ENCODE measurements at places on chromosomes 13 and 19.

DNA sequence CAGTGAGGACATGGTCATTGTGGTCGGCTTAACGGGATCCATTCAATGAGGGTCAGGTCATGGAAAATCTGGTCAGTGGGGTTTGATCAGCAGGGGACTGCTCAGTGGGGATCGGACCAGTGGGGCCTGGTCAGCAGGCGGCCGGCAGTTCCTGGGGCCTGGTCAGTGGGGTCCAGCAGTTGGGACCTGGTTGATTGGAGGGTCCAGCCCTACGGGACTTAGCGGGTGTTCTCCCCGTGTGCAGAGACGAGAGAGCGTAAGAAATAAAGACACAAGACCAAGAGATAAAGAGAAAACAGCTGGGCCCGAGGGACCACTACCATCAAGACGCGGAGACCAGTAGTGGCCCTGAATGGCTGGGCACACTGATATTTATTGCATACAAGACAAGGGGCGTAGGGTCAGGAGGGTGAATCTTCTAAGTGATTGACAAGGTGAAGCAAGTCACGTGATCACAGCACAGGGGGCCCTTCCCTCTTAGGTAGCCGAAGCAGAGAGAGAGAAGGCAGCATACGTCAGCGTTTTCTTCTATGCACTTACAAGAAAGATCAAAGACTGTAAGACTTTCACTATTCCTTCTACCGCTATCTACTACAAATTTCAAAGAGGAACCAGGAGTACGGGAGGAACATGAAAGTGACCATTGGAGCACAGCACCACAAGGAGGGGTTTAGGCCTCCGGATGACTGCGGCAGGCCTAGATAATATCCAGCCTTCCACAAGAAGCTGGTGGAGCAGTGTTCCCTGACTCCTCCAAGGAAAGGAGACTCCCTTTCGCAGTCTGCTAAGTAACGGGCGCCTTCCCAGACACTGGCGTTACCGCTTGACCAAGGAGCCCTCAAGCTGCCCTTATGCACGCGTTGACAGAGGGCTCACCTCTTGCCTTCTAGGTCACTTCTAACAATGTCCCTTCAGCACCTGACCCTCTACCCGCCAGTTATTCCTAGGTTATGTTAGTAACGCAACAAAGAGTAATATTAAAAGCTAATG, 62.1 kb upstream of the TPM4 start:
- DNase-seq = no peak

- no peak for DNase-seq
Measured at GRCh38 chr19:35160629-35161433, 6.3 kb downstream of the FXYD5 start.

DNA sequence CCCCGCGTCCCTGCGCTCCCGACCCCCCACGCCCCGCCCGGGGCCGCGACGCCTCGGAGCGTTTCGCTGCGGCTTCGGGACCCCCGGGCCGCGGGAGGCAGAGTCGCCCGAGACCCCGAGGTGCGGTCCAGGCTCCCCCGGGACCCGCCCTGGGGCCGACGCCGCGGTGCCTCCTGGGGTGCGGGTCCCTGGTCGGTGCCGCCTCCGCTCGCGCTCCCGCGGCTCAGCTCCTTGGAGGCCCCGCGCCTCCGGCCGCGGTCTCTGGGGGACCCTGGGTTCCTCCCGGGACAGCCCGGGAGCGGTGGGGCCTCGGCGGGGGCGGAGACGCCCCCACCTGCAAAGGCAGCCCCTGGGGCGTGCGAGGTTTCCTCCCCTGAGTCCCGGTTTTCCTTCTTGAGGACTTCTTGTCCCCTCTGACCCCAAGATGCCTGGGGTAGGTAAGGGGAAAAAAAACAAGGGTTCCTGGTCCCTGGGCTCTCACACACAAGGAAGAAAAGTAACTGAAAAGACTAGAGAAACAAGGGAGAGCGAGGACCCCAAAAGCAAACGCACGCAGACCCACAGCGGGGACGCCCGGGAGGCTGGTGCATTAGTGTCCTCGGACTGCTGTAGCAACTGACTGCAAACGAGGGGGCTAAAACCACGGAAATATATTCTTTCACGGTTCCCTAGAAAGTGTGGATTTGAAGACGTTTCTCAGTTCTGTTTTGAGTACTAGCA, 740 bp downstream of the ZNF555 start:
- DNase-seq = no peak

DNA sequence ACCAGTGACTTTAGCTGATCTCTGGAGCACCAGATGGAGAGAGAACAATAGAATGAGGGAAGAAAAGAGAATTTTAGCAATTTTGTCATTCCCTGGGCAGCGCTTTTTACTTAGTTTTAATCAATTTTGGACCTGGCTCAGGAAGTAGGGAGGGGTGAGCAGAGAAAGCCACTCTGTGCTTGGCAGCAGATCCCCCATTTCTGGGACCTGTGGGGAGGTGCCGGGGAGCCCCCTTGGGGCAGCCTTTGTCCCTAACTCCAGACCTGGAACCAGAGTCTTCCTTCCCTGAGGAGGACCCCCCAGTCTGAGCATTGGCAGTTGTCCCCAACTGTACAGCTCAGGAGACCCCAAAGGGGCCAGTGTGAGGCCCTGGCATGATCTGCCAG, 10.5 kb downstream of the LYL1 start:
- no peak for DNase-seq

GRCh38 chr13:27991881-27992280, 3.4 kb upstream of the URAD start:
- no peak for DNase-seq

DNA sequence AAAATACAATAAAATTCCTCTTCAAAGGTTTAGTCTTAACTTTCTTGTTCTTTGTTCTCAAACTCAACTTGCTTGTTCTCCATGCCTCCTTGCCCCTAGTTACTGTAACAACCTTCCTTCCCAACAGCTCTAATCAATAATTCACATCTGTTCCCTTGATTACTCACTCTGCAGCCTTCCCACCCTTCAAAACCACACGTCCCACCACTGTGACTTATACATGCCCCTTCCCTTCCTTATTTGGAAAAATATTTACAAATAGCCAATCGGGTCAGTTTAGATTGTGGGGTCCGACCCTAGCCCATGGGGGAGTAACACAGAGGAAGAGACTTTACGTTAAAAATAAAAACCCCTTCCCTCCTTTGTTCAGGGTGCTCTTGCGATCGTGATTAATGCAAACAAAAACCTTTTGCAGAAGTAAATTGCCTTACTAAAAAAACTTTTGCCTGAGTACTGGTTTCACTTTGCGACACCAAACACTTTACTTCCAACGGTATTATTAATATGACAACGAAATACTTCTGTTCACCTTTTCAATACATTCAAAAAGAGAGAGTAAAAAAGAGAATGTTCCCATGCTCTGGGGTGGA, 512 bp upstream of the ZNF93 start:
- DNase-seq = no peak

GRCh38 chr19:15453091-15453578, 3.4 kb upstream of the WIZ start:
- DNase-seq = no peak

DNA sequence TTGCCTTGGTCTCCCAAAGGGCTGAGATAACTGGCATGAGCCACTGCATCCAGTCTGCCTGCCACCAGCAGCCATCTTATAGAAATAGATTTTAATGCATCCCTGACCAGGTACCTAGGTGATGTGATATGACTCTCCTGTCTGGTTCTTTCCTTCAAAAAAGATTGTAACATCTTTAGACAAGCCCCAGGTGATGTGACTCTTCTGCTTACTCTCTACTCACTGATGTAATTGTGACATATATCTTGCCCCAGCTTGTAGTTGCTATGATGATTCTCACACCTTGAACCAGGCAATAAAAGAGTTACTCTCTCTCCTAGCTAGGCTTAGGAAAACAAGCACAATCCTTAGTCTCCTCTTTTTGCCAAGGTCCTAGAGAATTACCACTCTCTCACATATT, 30.6 kb upstream of the ZNF681 start:
- no peak for DNase-seq

DNA sequence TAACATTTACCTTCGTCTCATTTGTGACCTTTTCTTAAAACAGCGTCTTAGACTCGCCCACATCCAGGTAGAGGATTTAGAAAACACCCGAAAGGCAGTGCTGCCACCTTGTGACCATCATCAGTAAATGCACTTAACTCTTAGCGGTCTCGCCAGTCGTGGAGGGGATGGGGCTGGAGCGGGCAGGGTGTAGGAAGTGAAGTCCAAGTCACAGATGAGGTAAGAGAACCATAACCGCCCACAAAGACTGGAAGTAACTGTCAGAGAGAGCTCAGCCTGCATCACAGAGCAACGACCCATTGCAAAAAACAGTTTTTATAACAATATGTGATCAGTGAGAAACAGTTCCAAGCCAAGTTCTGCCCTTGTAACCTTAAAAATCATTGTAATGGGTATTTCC, 10.7 kb upstream of the CEACAM3 start:
- peak; percentile 63 for DNase-seq

DNA sequence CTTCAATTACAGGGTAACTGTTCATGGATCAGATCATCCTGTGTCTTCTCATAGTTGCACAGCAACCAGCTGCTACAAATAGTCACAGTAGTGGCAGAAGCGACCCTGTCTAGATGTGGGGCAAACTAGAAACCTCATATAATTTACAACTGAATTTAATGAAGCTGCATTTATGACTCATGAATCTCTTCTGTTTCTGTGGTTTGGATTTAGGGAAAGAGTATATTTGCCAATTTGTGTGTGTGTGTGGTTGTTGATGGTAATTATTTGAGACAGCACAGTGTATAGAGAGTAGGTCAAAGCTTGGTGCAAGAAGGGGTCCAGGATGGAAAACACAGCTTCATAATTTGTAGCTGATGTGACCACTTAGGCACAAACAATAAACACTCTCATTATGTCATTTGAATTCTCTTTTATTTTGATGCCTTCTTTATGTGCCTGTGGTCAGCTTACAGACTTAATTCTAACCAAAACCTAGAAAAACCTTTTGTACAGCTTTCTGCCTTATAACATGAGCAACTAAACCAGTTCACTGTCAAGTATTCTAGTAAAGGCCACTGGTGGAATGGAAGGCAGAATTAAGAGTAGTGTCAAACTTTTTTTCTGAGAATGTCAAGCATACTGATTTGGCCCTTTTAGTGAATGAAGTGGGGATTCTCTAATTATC, 218.1 kb downstream of the TBC1D4 start:
- DNase-seq = no peak

- no peak for DNase-seq
Measured at GRCh38 chr13:93577105-93577504, 350.5 kb downstream of the GPC6 start.

DNA sequence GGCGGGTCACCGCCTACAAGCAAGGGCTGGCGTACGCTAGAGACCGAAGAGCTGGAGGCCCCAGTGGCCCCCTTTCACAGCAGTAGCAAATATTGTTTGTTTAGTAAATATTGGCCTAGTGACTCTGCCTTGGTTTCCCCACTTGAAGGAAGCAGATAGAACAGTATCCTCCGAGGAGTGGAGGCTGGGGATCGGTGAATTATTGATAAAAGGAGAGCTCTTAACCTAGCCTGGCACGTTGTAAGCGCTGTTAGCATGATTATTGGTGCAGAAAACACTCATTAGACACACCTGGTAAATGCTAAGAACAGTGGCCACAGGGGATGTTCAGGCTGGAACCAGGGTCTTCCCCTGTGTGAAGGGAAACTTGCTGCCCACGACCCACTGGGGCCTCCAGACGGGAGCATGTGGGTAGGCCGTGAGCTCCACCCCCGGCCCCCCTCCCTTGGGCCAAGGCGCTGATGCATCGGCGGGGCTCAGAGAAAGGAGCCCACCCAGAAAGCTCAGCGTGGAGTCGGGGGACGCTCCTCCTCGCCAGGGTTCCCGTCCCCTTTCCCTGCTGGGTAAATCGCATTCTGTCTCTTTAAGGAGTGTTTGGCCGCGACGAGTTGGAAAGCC, 2.3 kb downstream of the IER2 start:
- DNase-seq = no peak

- no peak for DNase-seq
Measured at GRCh38 chr13:25518441-25518840, 146.7 kb downstream of the ATP8A2 start.

DNA sequence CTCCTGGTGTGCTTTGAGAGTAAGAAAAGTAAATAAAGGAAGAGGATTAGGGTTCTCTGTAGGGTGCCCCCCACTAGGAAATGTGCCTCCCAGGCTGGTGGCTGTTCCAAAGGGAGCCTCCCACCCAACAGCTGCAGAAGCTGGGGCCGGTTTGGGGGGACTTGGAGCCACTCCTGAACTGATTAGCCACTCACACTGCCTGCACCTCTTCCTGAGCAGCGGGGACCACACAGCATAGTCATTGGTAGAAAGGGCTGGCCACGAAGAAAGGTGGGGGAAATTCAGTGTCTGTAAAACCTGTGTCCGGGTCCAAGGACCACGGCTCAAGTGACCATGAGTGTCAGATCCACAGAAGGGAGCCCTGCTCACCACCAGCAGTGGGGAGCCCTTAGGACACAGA, 55.6 kb downstream of the SPACA7 start:
- no peak for DNase-seq

GRCh38 chr13:28475916-28476725, 18.8 kb downstream of the FLT1 start:
- no peak for DNase-seq

GRCh38 chr19:5624741-5625278, 1.9 kb downstream of the SAFB start:
- no peak for DNase-seq

DNA sequence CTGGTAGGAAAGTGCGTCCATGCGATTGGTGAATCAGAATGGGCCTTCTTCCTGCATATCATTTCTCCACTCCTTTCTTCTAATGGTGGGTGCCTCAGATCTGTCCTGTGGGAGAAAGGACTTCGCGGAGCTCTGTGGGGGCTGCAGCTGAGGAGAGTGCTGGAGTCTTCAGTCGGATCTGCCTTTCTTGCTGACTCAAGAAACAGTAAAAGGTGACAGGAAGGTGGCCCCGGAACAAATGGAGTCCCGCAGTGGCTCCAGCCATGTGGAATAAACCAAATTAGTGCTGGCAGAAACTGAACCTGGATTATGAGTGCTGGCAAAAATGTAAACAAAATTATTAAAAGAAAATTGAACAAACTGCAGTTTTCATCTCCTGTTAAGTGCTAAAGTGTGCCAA, 15.1 kb upstream of the GAS6 start:
- no peak for DNase-seq

DNA sequence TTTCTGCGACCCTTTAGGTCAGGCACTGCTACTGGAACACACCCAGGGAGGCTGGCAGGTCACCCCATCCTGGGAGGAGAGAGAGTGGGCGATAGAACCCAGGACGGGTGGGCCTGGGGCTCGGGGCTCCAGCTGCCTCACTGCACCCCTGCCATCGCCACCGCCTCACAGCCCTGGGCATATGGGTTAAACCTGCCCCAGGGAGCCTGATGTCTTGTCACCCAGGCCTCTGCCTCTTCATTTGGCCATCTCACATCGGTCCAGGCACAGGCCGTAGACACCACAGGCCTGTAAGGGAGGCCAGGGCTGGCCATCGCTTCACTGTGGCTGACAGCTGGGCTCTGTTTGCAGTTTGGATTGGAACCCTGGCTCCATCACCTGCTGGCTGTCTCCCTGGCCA, 10.2 kb downstream of the PRPF31 start:
- DNase-seq = no peak
